ENCODE measurements at places on chromosomes 5 and 9. TPM values are rescaled to one million over a fixed set of nuclear protein-coding genes. Genes with fewer than 3 reads are reported as not detected.

- DNase-seq, result no peak
- peaks cover 4% of the 10 kb centered on the region for H3K4me1 ChIP-seq
- no peaks in the 10 kb centered on the region for H3K27me3 ChIP-seq
- no peak overlapping the region for H3K27ac ChIP-seq
- no peaks in the 10 kb centered on the region for H3K36me3 ChIP-seq
Observed at GRCh38 chr9:28260330-28260729, 687.0 kb upstream of the C9orf72 start.

- no peaks in the 10 kb centered on the region for H3K27me3 ChIP-seq
- no peaks in the 10 kb centered on the region for H3K36me3 ChIP-seq
- no peak overlapping the region for H3K27ac ChIP-seq
- no peak for DNase-seq
- no peak overlapping the region for H3K4me3 ChIP-seq
Observed at GRCh38 chr9:133250741-133251170, 24.2 kb downstream of the ABO start.

Gene CRHBP
- total RNA-seq, result 0.17 TPM

Gene ELAVL2
- under 0.01 TPM for total RNA-seq

Gene KIF4B
- under 0.01 TPM for total RNA-seq

DNA sequence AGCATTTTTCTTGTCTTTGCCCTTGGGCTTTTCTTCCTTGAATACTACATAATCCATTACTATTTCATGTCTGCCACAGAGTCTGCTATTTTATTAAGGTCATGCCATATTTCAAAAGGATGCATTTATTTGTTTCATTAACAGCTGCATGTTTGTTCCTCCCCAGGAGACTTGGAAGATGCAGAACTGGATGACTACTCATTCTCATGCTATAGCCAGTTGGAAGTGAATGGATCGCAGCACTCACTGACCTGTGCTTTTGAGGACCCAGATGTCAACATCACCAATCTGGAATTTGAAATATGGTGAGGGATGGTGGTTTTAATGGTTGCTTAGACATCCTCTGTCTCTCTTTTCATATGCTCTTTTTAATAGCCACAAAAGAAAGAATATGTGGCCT, 4.0 kb downstream of the IL7R start:
- peaks cover 14% of the 10 kb centered on the region for H3K4me1 ChIP-seq
- no peak overlapping the region for H3K27ac ChIP-seq
- peaks cover 4% of the 10 kb centered on the region for H3K36me3 ChIP-seq
- H3K27me3 ChIP-seq, result no peaks in the 10 kb centered on the region
- DNase-seq, result peak; percentile 67

DNA sequence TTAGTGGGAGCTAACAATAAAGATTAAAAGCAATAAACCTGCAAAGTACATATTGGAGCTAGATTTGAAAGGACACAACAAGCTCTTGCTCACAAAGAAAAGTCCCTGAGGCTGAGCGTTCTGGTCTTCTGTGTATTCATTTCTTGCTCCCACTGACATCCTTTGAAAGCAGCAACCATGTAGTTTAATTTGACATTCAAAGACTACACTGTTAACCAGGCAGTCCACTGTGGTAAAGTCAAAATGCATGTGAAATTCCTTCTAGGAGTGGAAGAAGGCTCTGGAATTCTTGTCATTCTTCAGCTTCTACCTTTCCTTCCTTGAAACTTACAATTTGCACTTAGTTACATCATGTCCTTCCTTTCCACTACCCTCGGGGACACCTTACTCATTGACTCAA, 480.7 kb downstream of the CSNK1G3 start:
- no peak for DNase-seq
- no peaks in the 10 kb centered on the region for H3K36me3 ChIP-seq
- H3K27ac ChIP-seq, result no peak overlapping the region
- no peaks in the 10 kb centered on the region for H3K27me3 ChIP-seq

GRCh38 chr5:107669096-107670031, 1.4 kb downstream of the EFNA5 start:
- no peaks in the 10 kb centered on the region for H3K4me1 ChIP-seq
- H3K4me3 ChIP-seq, result peak overlapping the region; percentile 71
- no peaks in the 10 kb centered on the region for H3K27me3 ChIP-seq
- peak; percentile 50 for DNase-seq
- H3K36me3 ChIP-seq, result no peaks in the 10 kb centered on the region

DNA sequence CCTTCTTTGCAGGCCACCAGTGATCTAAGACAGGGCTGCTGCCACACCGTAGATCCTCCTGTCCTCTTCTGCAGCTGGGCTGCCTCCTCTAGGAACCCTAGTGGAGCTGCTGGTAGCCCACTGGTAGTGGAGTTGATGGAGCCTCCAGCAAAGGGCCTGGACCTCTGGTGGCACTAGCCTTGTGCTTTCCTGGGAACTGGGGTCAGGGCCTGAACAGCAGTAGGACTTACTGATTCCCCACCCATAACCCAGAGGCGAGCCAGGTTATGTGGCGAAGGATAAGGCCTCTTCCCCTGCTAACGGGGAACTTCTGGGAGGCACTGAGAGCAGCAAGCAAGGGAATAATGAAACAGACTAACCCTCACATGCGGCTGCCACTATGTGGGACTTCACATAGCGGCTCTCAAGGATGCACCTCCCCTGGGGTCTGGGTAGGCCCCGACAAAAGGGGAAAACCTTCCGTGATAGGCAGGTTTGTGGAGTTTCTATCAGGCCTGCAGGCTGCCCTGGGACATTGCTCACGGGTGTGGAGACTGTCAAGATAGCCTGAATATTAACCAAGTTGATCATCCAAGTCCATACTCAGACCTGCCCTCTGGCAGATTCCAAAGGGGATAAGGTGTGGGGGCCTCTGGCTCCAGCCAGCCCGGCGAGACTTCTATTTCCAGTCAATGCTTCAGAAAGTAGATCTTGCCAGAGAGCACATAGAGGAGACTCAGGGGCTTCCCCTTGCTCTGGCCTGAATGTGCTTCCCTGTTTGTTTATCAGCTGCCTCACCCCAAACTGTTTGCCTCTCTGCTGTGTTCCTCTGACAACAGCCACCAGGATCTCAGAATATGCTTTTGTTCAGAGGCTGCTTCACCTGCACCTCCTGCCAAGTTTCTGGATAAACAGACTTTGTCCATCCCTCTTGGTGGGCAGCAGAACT, 7.4 kb downstream of the SLC22A4 start:
- H3K27me3 ChIP-seq, result no peaks in the 10 kb centered on the region
- H3K36me3 ChIP-seq, result no peaks in the 10 kb centered on the region
- DNase-seq, result no peak
- no peaks in the 10 kb centered on the region for H3K4me1 ChIP-seq

DNA sequence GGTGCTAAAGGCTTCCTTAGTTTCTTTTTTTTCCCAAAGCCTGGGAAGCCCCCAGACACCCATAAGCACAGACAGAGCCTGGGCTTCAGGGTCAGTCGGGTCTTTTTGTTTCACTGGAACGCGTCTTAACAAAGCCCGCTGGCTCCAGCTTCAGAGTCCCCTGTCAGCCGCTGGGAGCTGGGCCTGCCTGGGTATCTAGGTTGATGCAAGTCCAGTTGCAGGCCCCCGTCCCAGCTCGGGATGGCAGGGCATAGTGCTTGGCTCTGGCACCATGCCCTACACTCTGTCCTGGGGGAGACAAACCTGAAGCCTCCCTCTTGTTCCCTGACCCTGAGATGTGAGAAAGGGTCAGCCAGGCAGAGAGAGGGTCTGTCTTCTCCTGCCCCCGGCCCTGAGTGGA, 14.5 kb downstream of the OLFM1 start:
- H3K4me1 ChIP-seq, result no peaks in the 10 kb centered on the region
- H3K4me3 ChIP-seq, result no peak overlapping the region
- DNase-seq, result no peak
- no peaks in the 10 kb centered on the region for H3K27me3 ChIP-seq

DNA sequence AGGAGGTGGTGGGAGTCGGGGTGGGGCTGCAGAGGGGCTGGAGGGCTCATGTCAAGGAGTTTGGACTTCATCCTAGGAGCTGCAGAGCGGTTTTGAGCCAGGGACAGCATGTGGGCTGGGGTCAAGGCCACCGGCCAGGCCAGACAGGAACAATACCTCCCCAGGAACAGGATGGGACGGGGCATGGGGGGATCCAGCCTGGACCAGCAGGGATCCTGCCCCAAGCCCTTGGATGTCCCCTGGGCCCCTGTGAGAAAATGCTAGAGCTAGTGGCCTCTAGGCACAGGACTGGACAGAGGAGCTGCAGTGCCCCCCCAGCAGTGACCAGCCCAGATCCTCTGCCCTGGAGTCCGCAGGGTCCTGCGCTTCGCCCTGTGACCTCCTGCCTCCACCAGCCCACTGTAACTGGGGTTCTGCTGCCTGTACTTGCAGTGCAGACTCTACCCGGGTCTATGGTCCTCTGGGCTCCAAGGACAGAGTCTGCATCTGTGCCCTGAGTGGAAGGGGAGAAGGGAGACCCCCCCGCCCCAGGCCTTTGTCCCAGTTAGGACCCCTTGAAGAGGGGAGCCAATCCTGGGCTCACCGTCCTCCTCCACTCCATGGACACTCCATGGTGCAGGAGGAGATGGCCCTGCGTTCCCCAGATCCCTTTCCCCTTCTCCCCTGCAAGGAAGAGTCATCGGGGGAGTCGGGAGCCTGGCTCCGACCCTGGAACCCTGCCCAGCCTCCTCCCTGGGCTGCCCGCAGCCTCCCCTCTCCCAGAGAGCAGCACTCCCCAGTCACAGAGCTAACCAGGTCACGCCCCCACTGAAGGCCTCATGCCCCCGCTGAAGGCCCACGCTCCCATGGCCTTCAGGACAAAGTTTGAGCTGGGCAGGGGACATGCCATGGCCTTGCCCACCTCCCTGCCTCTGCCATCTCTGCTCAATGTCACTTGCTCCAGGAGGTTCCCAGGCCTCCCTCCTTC, 3.0 kb upstream of the MXD3 start:
- H3K27me3 ChIP-seq, result no peaks in the 10 kb centered on the region
- DNase-seq, result no peak
- no peaks in the 10 kb centered on the region for H3K36me3 ChIP-seq
- H3K4me3 ChIP-seq, result no peak overlapping the region

GRCh38 chr5:135095871-135096270, 61.8 kb upstream of the PITX1 start:
- peaks cover 14% of the 10 kb centered on the region for H3K27me3 ChIP-seq
- H3K4me3 ChIP-seq, result no peak overlapping the region
- H3K4me1 ChIP-seq, result no peaks in the 10 kb centered on the region
- H3K36me3 ChIP-seq, result no peaks in the 10 kb centered on the region
- DNase-seq, result no peak

- no peak for DNase-seq
- no peaks in the 10 kb centered on the region for H3K4me1 ChIP-seq
- no peak overlapping the region for H3K27ac ChIP-seq
- H3K4me3 ChIP-seq, result no peak overlapping the region
- H3K27me3 ChIP-seq, result peaks cover 2% of the 10 kb centered on the region
Observed at GRCh38 chr5:73393611-73394489, 54.7 kb downstream of the FOXD1 start.

GRCh38 chr5:170404398-170404797, 15.2 kb upstream of the KCNMB1 start:
- no peak overlapping the region for H3K27ac ChIP-seq
- no peaks in the 10 kb centered on the region for H3K36me3 ChIP-seq
- no peak for DNase-seq

DNA sequence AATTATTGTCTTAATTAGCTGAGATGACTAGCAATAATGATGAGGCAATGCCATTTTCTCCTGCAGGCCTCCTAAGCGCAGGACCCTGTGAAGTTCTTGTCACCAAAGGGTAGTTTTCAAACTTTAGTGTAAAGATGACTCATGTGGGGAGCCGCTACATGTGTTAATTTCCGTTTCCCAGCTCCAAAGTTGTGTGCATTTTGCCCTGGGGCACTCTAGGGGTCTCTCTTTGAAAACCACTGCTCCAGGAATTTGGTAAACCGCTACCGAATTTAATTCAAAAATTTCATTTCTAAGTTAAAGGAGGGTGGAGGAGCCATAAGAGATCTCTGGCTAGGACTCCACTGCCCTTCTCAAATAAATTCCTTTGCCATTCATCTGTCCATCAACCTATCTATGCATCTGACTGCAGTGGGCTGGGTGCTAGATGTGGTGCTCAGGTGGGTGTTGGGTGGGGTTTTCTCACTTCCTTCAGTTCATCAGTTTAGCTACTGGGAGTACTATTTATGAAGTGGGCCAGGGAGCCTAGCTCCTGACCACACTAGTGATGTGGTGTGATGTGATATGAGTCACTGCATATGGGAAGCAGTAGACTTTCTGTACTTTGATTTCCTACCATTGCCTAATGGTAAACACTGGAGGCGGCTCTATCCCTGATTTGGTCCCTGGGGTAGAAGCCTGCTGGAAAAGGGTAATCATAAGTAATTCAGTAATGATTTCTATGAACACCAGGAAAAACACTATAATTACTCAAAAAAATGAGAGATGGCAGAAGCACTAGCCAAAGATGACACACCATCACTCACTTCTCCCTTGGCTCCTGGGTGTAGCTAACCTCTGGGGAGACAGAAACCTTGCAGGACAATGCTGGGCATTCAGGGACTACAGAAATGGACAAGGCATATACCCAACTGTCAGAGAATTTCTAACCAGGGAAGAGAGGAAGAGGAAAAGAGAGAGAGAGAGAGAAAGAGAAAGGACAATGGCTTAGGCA, 4.0 kb upstream of the ZSWIM6 start:
- H3K27ac ChIP-seq, result peak overlapping the region; percentile 83
- no peaks in the 10 kb centered on the region for H3K27me3 ChIP-seq
- DNase-seq, result peak; percentile 96
- peaks cover 21% of the 10 kb centered on the region for H3K4me1 ChIP-seq
- H3K36me3 ChIP-seq, result no peaks in the 10 kb centered on the region

Gene CCDC192
- not detected for total RNA-seq

Gene PIP5KL1
- total RNA-seq, result 2.5 TPM

Gene HACD4
- total RNA-seq, result 12.3 TPM

Gene ADAMTS16
- total RNA-seq, result 0.17 TPM

DNA sequence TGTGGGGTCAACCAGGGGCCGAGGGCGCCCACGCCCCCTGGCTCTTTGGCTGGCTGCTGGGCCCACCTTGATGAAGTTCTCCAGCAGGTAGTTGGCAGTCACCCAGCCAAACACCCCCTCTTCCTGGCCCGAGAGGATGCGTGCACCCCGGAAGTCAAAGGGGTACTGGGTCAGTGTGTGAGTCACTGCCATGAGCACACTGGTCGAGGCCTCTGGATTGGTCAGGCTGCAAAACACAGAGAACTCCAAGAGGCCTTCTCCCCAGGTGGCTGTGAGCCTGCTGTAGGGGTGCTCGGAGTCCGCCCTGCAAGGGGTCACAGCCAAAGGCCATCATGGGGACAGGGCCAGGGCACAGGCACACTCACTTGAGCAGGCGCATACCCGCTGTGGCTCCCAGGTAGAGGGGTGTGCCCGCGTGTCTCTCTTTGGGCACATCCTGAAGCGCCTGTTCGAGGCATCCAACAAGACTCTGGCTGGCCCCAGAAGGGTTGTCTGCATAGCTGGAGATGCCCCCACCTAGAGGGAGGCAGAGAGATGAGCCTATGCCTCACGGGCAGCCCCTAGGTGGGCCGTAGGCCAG, 2.6 kb downstream of the ENTPD2 start:
- peaks cover 3% of the 10 kb centered on the region for H3K4me1 ChIP-seq
- no peaks in the 10 kb centered on the region for H3K36me3 ChIP-seq
- DNase-seq, result no peak
- H3K27ac ChIP-seq, result no peak overlapping the region

- no peak overlapping the region for H3K4me3 ChIP-seq
- no peaks in the 10 kb centered on the region for H3K27me3 ChIP-seq
- H3K27ac ChIP-seq, result no peak overlapping the region
- H3K4me1 ChIP-seq, result peaks cover 9% of the 10 kb centered on the region
- H3K36me3 ChIP-seq, result peaks cover 1% of the 10 kb centered on the region
Observed at GRCh38 chr9:35842020-35842745, 13.2 kb downstream of the TMEM8B start.

- H3K27me3 ChIP-seq, result no peaks in the 10 kb centered on the region
- DNase-seq, result peak; percentile 41
- no peaks in the 10 kb centered on the region for H3K36me3 ChIP-seq
- no peaks in the 10 kb centered on the region for H3K4me1 ChIP-seq
Observed at GRCh38 chr5:135426102-135427082, 20.8 kb downstream of the DCANP1 start.

- peaks cover 25% of the 10 kb centered on the region for H3K27me3 ChIP-seq
- H3K36me3 ChIP-seq, result no peaks in the 10 kb centered on the region
- no peak overlapping the region for H3K27ac ChIP-seq
- no peaks in the 10 kb centered on the region for H3K4me1 ChIP-seq
Observed at GRCh38 chr9:68705531-68706362, 707 bp downstream of the PIP5K1B start.
